Renal pelvis (tissue), 12 donors: ENCODE measurements at places on chromosomes 16 and 17.

GRCh38 chr17:58648236-58648635 is 43.6 kb downstream of the TEX14 start:
- no peak for DNase-seq

DNA sequence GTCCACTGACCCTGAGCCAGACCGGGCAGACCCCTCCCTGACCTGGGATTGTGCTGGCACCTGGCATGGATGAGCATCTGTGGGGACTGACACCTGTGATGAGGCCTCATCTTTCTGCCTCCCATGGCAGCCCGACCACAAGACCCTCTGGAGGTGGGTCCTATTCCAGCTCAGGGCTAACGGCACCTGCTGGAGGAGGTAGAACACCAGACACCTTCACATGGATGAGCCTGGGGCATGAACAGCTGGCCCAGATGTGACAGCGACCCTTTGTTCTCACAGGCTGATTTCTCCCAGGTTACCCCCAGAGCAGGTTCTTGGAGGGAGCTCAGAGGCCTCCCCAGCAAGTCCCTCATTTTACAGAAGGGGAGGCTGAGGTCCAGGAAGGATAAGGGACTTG is 46.4 kb upstream of the PIK3R6 start:
- no peak for DNase-seq

DNA sequence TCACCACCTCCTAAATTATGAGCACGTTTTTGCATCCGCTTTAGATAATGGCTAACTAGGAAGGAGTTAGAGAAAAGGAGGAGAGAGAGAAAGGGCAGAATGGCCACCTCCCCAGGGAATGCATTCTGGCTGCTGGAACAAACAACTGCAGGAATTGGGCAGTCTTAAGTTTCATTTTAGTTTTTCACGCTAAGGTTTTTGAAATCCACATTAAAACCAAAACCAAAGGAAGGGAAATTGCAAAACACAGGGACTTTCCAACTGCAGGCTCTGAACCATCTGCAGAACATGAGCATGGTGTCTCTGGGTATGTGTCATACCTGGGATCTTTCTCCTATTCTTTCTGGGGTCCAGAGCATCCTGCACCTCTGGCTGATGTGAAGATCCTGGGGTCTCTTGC is 12.1 kb upstream of the CCL8 start:
- DNase-seq, result no peak

DNA sequence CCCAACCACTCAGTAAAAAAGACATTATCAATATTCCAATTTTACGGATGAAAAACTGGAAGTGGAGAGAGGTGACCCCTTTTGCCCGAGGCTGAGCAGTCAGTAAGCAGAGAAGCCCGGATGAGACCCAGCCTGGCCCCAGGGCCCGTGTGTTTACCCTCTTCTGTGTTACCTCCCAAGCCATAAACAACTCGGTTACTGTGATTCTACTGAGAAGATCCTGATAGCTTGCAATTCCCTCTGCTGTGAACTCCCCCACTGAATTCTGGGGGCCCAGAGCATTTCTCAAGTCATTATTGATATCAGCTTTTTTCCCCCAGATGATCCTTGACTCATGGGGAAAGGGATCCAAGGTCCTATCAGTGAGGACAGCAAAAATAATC is 482.6 kb upstream of the ERCC4 start:
- DNase-seq, result no peak

- DNase-seq, result peak; percentile 79
Observed at GRCh38 chr17:17641621-17642409, 39.4 kb upstream of the RAI1 start.

DNA sequence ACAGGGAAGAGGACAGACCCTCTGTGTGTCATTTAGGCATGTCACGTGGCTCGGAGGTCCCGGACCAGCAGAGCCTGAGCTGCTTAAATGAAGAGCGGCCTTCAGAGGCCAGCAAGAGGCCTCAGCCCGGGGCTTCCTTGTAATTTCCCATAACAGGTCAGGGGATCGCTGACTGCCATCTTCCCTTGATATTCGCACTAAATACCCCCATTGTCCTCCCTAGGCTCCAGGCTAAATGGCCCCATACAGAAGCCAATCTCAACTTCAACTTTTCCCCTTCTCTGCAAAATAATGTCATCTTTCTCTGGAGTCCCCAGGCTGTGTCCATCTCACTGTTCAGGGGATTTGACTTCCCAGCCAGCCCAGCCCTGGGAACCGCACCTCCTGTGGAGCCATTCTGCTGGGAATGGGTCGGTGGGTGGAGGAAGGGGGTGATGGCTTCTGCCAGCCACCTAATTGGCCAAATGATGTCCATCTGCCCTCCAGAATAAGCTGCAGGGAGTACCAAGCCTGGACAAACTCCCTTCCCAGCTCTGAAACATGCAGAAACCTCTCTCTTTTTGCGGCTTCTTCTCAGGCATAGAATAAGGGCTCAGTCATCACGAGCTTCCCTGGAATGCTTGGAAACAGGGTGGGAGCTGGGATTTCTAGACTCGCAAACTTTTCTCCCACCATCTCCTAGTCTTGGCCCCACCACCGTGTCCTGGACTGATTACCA is 129.9 kb downstream of the SDK2 start:
- DNase-seq, result no peak

- peak; percentile 53 for DNase-seq
Observed at GRCh38 chr17:58710948-58711552, 18.6 kb downstream of the RAD51C start.

DNA sequence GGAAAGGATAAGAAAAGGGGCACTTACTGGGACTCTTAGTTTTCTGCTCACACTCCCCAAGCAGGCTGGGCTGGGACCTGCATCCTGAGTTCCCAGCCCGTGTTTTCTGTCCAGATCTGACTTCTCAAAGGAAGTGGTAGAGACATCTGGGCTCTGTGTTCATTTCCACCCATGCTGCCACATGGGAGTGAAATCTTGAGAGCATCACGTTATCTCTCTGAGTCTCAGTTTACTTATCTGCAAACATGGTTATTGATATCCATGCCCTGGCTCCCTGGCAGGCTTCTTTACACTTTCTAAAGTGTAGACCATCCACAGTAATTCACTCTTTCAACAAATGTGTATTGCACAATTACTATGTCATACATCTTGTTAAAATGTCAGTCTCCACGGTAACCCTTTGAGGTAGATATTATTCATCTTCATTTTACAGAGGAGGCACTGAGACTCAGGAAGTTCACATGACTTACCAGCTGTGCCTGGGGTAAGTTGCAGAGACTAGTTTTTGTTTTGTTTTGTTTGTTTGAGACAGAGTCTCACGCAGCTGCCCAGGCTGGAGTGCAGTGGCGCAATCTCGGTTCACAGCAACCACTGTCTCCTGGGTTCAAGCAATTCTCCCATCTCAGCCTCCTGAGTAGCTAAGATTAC is 3.4 kb downstream of the ZNF688 start:
- DNase-seq, result no peak

- DNase-seq, result no peak
Observed at GRCh38 chr17:61116577-61116976, 283.1 kb upstream of the TBX2 start.

- DNase-seq, result no peak
Observed at GRCh38 chr16:4606354-4606753, 8.3 kb downstream of the UBALD1 start.
